Activated CD4-positive, alpha-beta T cell treated with anti-CD3 and anti-CD28 coated beads for 1 hour (primary cell): ENCODE measurements at places on chromosomes 7 and 10.

GRCh38 chr10:122056431-122057094 is 67.6 kb downstream of the TACC2 start:
- no peak for DNase-seq

GRCh38 chr7:151368136-151368571 is 26.5 kb downstream of the NUB1 start:
- peak; percentile 57 for DNase-seq

DNA sequence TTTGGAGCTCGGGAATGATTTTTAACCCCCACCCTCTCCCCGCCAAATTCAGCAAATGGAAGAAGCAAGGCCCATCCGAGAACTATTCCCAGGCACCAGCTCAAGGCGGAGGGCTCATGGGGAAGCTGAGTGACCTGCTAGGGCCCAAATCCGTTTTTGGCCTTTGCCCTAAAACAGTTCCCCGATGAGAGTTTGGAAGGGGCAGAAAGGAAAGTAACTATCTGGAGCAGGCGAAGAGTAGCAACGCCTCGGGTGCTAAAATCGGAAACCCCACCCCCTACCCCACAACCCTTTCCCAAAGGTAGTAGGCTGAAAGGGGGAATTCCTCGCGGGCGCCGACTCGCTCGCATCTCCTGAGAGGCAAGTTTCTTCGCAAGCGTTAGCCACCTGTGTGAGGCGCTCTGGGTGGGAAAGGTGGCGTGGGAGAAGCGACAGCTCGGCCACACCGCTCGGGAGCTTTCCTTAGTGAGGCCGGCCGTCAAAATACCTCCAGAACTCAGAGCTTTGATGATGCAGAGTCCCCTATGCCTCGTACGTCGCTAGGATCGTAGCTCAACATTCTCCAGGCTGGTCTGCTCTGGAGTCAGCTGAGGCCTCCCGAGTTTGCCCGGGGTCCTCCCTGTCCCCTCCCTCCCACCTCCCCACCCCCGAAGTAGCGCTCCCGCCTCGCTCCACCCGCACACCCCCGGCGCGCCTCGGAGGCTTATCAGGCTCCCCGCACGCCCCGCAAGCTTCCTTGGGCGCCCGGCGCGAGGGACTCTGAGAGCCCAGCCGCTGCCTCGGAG is 642 bp upstream of the PRKG1 start:
- no peak for DNase-seq

DNA sequence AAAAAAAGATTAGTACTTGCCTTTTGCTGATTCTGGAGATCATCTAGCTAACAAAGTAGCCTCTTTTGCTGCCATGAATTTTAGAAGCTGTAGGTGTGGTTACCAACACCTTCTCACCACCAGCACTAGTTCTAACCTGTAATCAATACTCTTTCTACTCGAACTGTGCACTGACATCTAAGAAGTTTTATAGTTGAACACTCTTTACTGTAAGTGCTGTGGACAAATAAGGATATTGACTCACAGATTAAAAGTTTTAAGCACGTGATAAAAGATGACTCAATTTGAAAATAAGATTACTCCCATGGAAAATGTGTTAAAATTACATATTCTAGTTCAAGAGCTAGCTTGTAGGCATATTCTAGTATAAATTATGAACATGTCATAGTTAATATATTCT is 89.9 kb downstream of the REEP3 start:
- DNase-seq = no peak

DNA sequence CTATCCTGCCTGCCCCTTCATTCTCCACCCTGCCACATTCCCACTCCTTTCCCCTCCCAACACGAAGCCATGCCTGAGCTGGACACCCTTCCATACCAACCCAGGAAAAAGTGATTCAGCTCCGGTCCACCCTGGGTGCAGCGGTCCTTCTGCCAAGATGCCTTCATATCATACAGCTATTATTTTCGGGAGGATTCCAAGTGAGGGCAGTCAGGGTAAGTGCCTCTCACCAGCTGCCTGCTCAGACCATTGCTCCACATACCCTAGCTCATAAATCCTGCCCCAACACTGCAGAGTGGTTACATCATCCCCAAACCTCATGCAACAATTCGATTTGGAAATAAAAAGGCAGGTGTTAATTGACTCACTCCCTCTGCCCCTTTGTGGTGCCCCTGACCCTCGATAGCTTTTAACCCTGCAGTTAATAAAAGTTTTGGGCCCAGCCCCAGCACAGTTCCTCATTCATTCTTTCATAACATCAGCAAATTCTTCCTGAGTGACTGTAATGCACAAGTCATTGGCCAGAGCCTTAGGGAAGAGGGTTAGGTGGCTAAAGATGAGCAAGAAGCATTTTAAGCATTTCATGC is 42.6 kb downstream of the ZNF503 start:
- no peak for DNase-seq

GRCh38 chr7:151140826-151141225 is 26.7 kb downstream of the GBX1 start:
- no peak for DNase-seq

GRCh38 chr10:56370217-56371113 is 9.4 kb upstream of the ZWINT start:
- no peak for DNase-seq
